ENCODE measurements at places on chromosomes 4 and X. TPM values are rescaled to one million over a fixed set of nuclear protein-coding genes. Genes with fewer than 3 reads are reported as not detected.
A peak's percentile ranks its signal among the peaks of the same experiment; 100 is the strongest.

PRSS12 gene
- polyA plus RNA-seq: 137 TPM

DUX4 gene
- not detected for polyA plus RNA-seq

DCLK2 gene
- polyA plus RNA-seq: 10.1 TPM

DOK7 gene
- 0.05 TPM for polyA plus RNA-seq

TMEM150C gene
- polyA plus RNA-seq: 1.3 TPM

PAGE2 gene
- 4.7 TPM for polyA plus RNA-seq

CSAG3 gene
- polyA plus RNA-seq: 72.2 TPM

MAGEA2 gene
- polyA plus RNA-seq: 55.9 TPM

SHROOM2 gene
- polyA plus RNA-seq: not detected

FGFBP2 gene
- 0.62 TPM for polyA plus RNA-seq

EFHC2 gene
- 0.03 TPM for polyA plus RNA-seq

DNA sequence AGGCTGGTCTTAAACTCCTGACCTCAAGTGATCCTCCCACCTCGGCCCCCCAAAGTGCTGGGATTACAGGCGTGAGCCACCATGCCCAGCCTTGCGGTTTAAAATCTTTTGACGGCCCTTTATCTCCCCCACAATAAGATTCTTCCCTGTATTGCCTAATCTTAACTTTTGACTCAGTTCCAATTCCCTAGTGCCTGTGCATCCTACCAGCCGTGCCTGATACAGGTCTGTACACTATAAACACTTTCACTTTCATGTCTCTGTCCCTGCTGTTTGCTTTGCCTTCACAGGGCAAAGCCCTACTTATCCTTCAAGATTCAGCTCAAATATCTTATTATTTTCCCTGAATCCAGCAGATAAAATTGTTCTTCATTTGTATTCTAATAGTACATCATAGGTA is 74.6 kb downstream of the WDR44 start:
- no peak for DNase-seq

GRCh38 chrX:149650162-149650561 is 18.6 kb upstream of the TMEM185A start:
- DNase-seq: no peak

DNA sequence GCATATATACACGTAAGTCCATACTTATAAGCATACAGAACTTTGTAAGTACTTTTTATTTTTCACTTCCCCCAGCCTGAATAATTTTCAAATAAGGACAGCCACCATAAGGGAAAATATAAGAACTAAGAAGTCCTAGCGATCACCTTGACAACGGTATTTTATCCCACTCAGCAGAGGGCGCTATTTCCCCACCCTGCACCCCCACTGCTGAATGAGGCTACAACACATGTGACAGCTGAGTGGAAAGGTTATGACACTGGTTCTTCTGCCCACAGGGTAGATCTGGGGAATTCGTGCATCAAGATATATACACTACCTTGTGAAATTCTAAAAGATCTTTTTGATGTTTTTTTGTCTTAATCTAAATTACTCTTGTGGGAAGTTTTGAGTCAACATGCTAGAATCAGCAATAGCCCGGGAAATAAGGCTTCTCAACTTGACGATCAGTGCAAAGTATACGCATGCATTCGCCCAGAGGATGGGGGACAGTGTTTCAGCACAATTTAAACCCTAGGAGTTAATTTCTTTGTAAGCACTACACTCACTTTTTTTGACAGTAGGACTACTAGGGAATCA is 151.5 kb downstream of the CORIN start:
- peak; percentile 42 for DNase-seq

- no peak for DNase-seq
Observed at GRCh38 chrX:138287205-138287877, 424.2 kb downstream of the FGF13 start.

GRCh38 chr4:107655289-107655688 is 64.7 kb downstream of the PAPSS1 start:
- no peak for DNase-seq

DNA sequence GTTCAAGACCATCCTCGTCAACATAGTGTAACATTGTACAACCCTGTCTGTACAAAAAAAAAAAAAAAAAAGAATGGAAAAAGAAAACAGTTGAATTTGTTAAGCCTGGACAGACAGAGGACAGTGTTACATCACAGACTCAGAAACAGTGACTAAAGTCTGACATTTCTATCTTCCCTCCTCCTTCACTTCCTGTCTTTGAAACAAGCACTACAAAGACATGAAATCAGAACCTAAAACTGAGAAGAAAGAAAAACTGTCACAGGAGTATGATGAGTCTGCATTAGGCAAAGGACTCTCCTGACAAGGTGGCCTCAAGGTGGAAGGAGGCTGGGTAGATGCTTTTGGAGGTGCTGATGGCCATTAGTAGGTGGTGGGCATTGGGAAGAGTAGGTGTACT is 126.7 kb downstream of the RBM47 start:
- no peak for DNase-seq

- no peak for DNase-seq
Observed at GRCh38 chrX:39470588-39471407, 627.0 kb downstream of the BCOR start.

GRCh38 chr4:113131621-113132020 is 82.2 kb downstream of the ANK2 start:
- no peak for DNase-seq

DNA sequence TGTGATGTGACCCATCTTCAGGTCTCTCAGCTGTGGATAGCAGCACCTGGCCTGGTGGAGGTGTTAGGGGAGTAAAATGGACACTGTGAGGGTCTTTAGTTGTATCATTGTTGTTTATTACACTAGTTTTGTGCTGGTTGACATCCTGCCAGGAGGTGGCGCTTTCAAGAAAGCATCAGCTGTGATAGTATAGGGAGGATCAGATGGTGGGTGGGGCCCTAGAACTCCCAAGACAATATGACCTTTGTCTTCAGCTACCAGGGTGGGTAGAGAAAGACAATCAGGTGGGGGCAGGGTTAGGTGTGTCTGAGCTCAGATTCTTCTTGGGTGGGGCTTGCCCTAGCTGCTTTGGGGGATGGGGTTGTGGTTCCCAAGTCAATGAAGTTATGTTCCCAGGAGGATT is 162.8 kb downstream of the PPP1R2C start:
- no peak for DNase-seq

- no peak for DNase-seq
Observed at GRCh38 chr4:86924811-86925210, 10.0 kb upstream of the AFF1 start.

- no peak for DNase-seq
Observed at GRCh38 chr4:177163532-177163931, 146.1 kb upstream of the NEIL3 start.

DNA sequence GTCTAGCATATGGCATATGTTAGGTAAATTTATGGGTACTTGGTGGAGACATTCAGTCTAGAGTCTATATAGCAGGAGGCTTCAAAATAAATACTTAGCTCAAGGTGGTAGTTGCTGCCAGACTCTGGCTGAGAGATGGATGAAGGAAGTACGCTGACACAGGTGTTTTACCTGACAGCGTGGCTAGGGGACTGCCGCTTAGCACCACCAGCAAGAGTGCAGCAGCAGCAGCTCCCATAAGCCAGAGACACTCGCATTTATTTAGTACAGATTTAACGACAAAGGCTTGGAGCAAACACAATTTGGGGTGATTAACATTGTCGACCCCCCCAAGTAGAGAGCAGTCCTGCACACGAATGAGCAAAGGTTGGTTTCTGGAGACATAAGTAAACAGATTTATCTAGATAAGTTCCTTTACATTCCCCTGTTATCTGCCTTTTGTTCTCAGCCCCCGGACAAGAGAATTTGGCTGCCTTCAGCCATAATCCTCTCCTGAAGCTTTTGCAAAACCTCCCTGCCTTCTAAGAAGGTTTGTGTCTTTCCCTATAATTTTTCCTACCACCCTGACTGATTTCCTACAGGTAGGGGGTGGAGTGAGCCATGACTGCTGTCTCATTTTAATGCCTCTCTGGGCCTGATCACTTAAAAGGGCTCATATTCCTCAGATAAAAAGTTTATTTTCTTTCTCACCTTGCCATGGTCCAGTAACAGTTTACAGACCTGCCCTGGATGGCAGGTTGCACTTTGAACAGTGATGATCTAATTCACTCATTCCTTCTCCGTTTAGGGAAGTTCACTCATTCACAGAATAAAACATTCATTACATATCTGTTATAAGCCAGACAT is 64.6 kb downstream of the RHOH start:
- no peak for DNase-seq

DNA sequence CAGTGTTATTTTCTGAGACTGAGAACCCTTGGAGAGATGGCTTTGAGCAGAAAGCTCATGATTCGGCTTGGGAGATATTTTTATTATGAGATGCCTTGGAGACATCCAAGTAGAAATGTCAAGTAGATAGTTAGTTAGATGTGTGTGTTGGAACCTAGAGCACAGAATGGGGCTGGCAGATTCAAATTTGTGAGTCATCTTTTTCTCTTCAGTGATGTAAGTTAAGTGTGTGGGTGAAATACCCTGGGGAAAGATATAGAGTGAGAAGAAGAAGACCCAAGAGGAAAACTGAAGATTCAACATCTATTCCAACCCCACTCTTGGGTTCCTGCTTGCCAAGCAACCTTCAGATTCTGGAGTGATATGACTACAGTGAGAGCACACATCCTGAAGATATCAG is 580.8 kb upstream of the AMOT start:
- DNase-seq: no peak

DNA sequence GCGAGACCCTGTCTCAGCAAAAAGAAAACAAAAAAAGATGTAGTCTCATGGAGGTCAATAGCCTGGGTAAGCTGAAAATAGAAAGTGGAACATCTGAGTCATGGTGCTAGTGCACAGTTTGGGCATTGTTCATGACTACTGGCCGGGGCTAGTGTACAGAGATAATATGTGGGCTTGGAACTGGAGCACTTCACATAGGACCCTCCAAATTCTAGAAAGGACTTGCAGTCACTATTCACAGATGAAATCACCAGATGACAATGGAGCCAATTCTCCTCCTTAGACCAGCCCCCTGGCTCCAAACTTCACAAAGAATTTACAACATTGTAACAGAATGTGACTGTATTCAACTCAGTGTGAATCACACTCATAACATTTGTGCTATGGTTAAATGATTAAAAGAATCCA is 367.8 kb upstream of the SLC7A11 start:
- no peak for DNase-seq

GRCh38 chr4:48762408-48762807 is 17.7 kb downstream of the FRYL start:
- DNase-seq: no peak

- no peak for DNase-seq
Observed at GRCh38 chr4:180751009-180751408, 1492.2 kb upstream of the TENM3 start.

GRCh38 chr4:162684998-162685397 is 481.7 kb downstream of the NAF1 start:
- no peak for DNase-seq

GRCh38 chrX:7131621-7132020 is 15.9 kb upstream of the STS start:
- no peak for DNase-seq

DNA sequence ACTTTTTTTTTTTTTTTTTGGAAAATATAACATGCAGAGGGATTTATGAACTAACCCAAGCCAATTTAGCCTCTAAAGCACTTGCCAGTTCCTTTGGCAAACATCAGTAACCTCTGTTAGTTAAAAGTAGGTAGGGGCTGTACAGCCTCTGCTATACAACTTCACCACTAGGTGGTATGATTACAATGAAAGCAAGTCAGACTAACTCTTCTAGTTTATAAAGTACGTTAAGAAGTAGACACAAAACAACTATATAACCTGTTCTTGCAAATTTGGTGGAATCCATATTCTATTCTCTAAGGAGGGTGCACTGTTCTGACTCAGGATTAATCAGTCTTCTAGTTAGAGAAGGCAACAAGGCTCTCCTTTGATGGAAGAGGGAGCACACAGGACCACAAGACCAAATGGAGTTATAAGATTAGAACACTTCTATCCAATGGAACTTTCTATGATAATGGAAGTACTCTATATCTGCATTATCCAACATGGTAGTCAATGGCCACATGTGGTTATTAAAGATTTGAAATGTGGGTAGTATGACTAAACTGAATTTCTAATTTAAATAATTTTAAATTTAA is 12.8 kb downstream of the AIMP1 start:
- DNase-seq: peak; percentile 44

- peak; percentile 44 for DNase-seq
Observed at GRCh38 chr4:121950680-121951520, 960 bp downstream of the TRPC3 start.

DNA sequence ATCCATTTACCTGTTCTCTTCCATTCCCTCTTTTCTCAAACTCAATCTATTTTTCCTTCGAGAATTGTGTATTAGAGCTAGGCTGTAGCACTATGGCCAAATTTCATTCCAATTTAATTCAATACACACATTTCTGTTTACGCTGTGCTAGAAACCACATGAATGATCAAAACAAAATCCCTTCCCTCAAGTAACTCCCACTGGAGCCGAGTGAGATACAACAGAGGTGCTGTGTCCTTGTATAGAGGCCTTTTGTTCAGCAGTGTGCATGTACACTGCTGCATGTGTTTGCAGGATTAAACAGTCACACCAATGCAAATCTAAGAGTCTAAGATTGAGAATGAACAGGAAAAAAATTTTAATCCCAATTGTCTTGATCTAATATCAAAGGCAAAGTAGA is 734.2 kb downstream of the RAPGEF2 start:
- DNase-seq: no peak

GRCh38 chr4:125728568-125728967 is 413.8 kb downstream of the FAT4 start:
- DNase-seq: no peak

- no peak for DNase-seq
Observed at GRCh38 chr4:47187608-47188007, 156.2 kb downstream of the GABRB1 start.

All from SK-N-SH (cell line).